GM06990 (cell line): ENCODE measurements at places on chromosomes 4 and X.

DNA sequence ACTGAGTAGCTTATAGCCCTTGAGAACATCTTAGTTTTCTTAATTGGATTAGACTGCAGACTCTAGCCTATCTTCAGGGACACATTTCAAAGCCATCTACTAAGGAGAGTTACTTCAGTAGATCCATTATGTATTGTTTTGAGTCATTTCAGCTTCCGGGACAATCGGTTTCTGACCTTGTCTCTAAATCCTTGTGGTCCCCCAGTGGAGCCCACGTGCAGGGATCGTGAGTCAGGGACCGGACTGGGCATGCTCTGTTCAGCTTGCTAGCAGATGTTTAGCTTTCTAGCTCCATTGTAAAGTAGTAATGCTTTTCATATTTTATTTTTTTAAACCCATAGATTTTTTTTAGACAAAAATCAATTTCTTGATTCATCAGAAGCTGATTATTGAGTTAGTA, 211.9 kb upstream of the PRPS2 start:
- no peak for DNase-seq

DNA sequence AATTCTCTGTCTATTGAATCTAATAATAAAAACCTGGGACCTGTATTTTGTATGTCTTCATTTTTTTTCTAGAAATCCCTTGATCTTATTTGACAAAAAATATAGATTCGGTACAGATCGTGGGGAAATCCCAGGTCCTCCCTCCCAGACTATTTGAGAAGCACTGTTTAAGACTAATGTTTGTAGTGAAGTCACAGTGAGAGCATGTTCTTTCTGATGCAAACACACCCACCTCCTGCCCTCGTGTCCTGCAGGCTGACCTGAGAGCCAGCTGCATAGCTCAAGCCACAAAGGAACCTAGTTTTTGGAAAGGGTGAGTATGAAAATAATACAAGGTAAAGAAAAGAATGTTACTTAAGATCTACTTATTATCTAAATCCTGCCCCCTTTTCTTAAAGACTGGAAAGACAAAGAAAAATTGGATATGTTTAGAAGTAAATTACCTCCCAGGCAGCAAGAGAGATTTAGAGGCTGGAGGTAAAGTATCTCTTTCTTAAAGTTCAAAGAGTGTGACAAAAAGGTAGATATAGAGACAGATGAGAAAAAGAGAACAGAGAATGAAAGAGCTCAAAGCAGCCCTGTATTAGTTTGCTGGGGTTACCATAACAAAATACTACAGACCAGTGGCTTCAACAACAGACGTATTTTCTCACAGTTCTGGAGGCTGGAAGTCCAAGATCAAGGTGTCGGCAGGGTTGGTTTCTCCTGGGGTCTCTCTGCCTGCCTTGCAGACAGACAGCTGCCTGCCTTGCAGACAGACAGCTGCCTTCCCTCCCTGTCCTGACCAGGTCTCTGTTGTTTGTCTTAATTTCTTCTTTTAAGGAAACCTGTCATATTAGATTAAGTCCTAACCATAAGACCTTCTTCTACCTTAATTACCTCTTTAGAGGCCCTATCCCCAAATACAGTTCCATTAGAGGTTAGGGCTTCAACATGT, 20.4 kb upstream of the DCTD start:
- no peak for DNase-seq

GRCh38 chr4:145446184-145446583, 35.5 kb upstream of the SMAD1 start:
- no peak for DNase-seq

DNA sequence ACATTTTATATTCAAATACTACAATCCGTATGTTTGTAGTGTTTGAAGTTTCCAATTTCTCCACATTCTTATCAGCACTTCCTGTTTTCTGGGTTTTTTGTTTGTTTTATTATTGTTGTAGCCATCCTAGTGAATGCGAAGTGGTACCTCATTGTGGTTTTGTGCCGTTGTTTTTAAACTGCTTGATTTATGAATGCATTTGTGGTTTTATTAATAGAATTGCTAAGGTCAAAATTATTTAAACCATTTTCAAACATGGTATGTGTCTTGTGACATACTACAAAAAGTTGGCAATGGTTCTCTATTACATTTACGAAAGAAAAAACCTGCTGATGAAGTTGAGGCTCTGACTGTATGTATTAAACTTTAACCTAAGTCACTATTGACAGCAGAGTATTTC, 780.0 kb upstream of the MAGEB2 start:
- DNase-seq: no peak

DNA sequence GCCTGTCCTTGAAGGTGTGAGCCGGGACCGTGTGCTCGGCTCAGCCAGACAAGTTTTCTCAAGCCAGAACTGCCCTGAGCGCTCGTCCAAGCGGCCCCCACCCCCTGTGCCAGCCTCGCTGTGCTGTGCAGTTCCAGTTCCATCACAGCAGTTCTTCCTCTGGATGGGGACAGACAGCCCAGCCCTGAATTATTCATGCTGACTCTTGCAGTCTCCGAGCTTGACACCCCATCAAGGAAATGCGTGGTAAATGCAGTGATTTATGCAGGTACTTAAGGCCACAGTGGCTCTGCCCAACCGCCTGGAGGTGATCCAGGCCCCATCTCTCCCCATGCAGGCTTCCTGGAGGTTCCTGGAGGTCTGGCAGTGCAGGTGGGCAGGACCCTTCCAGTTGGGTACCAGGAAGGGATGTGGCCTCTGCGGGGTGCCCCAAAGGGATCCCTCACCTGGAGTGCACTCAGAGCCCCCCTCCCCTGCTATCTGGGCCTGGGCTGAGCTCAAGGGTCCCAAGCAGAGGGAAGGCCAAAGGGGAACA, 44.8 kb upstream of the HMX1 start:
- no peak for DNase-seq
